ENCODE measurements at places on chromosomes 6 and 20. TPM values are rescaled to one million over a fixed set of nuclear protein-coding genes. Genes with fewer than 3 reads are reported as not detected.

GRCh38 chr6:5896476-5897200, 110.1 kb downstream of the NRN1 start:
- DNase-seq, result no peak

DNA sequence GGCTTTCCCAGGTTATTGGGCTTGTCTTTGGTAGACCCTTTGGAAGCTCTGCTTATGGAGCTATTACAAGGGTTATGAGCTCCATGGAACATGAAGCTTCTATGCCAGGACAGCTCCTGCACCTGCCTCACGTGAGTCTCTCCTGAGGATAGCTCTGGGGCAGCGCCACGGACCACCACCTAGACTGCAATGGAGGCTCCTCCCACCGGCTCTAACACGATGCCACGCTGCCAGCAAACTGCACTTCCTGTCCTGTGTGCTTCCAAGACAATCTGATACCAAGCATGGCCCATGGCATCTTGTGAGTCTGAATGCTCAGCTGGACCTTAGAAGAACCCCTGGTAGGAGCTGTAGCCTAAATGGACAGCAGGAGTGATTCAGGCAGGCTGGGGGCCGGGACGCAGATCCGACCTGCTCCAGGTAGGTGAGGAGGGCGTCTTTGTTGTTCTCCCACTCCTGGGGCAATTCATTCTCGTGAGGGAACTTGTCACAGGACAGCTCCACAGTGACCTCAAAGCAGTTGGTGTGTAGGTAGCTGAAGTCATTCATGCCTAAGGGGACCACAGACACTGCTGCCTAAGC, 5.5 kb downstream of the CPXM1 start:
- no peak for DNase-seq

Gene LY6G6D
- not detected for total RNA-seq

DNA sequence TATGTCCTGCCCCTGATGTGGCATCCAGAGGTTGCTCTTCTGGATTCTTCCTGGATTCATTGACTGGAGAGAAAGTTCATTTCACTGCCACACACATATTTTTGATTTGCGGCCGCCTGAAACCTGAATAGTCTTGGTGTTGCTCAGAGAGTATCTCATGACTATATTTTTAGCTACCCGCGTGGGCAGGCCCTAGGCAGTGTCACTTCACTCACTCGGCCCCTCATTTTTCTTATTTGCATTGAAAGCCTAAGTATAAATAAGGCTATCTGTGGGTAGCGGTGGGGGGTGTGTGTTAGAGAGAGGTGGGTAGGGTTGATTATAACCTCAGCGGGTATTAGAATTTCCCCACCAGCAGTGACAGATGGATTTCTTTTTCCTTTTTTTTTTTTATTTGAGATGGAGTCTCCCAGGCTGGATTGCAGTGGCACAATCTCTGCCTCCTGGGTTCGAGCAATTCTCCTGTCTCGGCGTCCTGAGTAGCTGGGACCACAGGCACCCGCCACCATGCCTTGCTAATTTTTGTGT, 113.5 kb downstream of the JARID2 start:
- no peak for DNase-seq
